ENCODE measurements at places on chromosomes 6 and 20. TPM values are rescaled to one million over a fixed set of nuclear protein-coding genes. Genes with fewer than 3 reads are reported as not detected.

DNA sequence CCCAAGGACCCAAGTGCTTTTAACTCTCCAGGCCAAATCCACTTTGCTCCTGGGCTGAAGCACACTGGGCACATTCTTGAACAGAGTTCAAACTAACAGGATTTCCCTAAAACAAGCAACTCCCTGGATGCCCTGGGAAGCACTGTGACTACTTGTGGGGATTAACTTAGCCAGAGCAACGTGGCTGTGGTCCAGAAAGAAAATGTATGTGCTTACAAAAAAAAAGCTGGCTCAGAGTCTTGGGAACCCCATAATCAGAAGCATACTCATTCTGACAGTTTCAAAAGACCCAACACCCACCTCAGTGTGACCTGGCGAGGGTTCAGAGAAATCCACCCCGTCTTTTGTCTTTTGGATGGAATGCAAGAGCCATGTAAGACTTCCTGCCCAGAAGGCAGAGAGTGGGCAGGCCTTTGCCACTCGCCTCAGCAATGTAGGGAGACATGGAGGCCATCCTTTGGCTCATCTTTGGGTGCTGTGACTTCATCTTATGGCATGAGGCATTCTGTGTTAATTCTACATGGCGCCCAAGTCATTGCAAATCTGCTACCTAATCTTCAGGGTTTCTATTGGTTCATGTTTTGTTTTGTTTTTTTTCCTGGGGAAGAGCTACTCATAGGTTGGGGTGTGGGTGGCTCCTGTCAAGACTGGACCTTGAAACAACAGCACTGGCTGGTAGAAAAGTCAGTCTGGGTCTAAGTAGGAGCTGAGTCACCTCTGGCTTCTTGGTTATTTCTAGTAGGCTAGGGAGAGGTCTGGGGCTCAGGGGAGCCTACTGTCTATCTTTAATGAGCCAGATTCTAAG is 248.6 kb upstream of the SUPT3H start:
- no peak for DNase-seq

DNA sequence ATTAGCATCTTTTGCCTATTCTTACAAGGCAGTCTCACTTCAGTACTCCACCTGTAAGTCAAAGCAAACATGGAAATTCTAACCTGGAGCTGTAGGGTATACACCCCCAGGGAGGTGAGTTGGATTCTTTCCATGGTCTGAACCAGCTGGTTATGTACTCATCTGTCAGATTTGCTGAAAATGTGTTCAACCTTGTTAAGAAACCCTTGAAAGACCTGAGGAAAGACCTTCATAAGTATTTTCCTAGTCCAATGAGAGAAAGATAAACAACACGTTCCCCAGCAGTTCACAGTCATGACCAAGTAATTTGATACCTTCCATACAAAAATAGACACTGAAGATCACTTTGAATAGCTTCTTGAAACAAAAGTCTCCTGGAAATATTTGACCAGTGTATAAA is 42.5 kb downstream of the ID4 start:
- no peak for DNase-seq

Gene CBLN4
- not detected for total RNA-seq

DNA sequence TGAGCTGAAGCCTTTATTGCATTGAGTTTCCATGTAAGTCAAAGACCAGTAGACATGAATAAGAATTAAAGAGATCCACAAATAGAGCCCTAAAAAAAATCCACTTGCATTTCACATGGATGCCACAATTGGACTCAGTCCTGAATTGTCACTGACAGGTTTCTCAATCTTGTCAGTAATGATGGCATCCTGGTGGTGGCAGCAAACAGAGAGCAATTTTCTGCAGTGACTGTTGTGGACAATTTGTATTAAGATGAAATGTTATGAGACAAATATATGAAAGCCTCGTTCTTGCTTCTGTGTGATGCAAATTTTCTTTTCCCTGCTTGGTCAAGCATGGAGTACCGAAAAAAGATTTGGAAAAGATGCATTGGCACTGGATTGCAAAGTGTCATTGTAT is 278.9 kb downstream of the SAMD5 start:
- no peak for DNase-seq

DNA sequence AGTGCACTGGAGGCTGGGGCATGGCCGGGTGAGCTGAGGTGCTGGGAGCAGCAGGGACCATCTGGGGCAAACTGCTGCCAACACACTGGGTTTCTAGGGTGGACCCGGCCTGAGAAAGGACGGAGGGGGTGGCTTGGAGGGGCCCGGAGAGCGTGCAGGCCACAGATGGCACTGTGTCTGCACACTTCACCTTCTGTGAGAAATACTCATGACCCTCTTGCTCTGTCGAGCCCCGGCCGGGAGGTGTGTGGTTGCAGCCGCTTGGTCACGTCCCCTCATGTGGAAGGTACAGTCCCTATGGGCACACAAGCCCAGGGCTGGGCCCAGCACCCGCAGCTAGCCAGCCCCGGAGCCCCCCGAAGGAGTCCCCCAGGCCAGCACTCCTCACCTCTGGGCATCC is 59.7 kb downstream of the RBM38 start:
- DNase-seq: no peak

Gene MYL9
- total RNA-seq: 1.1 TPM

- no peak for DNase-seq
These were observed 90.0 kb upstream of the BACH2 start for GRCh38 chr6:90386399-90387382.

DNA sequence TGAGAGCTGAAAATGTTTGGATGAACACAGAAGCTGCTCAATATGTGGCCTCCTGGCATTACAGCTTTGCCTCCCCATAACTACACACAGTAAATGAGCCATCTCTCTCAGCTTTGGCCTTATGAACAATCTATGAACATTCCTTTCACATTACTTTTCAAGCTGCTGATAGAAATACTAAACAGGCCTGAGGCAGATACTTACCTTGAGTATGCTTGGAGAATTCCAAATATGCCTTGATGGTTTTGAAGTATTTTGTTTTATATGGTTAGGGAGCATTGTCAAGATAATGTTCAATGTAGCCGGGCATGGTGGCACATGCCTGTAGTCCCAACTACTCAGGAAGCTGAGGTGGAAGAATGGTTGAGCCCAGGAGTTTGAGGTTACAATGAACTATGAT is 104.5 kb downstream of the CD24 start:
- no peak for DNase-seq

DNA sequence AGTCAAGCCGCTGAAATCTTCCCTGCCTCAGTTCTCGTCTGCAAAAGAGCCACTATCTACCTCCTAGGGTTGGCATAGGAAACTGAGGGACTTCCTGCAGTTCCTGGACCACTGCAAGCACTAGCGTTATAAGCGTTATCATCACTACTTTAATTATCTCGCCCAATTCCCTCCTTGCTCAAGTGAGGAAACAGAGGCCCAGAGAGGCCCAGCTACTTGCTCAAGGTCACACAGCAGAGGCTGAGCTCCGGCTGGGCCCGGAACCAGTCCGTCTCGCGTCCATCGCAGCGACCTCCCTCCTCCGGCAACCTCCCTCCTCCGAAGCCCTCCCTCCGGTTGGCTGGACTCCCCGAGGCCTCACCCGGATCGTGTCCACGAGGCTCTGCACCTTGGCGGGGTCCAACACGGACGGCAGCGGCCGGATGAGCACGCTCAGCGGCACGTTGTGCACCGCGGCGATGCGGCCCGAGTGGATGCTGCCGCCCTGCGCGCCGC is 338 bp downstream of the SRXN1 start:
- DNase-seq: peak; percentile 34

- DNase-seq: no peak
These were observed 59.9 kb downstream of the SLC22A2 start for GRCh38 chr6:160198606-160199211.
